ENCODE measurements at places on chromosomes 11 and 22.

- DNase-seq, result no peak
These were observed 18.3 kb downstream of the MS4A6A start for GRCh38 chr11:60164550-60165075.

- DNase-seq, result no peak
These were observed 66.8 kb upstream of the E2F8 start for GRCh38 chr11:19307498-19307897.

DNA sequence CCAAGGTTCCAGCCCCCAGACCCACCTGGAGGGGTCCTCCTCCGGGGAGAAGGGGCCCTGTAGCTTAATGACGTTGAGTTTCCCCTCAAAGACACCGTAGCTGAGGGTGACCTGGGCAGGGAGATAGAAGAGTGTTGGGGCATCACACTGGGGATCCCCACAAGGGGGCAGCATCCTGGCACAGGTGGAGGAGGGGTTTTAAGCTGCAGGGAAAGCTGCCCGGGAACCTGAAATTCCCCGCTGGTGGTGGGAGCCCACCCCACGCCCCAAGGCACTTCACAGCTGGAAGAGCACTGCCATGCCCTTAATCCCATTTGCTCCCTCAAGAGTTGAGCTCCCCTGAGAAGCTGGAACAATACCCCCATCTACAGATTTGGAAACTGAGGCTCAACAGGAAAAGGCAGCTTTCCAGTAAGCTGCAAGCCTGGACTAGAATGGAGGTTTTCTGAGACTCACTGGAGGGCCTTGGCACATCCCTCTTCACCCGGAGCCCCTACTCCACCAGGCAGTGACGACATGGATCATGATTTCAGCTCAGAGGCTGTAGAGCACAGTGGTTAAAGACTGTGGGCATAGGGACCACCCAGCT, 13.7 kb downstream of the MFNG start:
- DNase-seq, result peak; percentile 48

DNA sequence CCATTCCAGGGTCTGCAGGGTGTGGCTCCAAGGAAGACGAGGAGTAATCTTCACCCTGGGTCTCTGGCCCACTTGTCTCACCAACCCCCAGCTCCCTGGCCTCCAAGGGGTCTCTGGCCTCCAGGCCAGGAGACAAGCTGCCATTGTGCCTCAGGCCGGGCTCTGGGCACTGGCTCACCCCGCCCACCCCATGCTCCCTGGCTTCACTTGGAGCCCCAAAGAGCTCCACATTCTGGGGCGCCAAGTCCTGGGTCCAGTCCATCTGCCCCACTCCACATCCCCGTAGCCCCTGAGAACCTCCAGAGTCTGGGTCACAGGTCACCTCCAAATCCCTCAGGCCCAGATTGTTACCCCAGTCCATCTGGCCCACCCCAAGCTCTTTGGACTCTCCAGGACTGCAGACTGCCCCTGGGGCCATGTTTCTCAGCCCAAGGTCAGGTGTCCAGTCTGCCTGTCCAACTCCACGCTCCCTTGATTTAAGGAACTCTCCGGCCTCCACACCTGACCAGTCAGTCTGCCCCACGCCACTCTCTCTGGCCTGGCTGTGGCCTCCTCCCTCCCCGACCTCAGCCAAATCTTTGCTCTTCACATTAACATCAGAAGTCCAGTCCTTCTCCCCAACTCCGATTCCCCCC, 16.2 kb downstream of the TNKS1BP1 start:
- no peak for DNase-seq

DNA sequence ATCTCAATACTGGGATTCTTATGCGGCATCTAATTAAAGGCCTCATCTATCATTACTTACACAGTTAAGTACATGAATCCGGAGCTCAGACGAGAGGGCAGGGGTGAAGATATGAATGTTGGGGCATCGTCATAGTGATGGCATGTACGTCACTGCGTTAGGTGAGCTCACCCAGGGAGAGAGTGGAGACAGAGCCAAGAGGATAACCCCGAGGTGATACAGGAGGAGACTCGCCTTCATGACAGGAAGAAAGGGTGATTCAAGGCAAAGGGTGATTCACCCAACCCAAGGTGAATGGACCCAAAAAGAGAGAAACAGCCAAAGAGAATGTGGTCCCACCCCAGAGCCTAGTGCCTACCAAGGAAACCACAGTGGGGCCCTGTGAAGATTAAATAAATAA, 132.9 kb upstream of the BLID start:
- no peak for DNase-seq

GRCh38 chr11:76614471-76615179, 55.9 kb downstream of the LRRC32 start:
- DNase-seq, result no peak

DNA sequence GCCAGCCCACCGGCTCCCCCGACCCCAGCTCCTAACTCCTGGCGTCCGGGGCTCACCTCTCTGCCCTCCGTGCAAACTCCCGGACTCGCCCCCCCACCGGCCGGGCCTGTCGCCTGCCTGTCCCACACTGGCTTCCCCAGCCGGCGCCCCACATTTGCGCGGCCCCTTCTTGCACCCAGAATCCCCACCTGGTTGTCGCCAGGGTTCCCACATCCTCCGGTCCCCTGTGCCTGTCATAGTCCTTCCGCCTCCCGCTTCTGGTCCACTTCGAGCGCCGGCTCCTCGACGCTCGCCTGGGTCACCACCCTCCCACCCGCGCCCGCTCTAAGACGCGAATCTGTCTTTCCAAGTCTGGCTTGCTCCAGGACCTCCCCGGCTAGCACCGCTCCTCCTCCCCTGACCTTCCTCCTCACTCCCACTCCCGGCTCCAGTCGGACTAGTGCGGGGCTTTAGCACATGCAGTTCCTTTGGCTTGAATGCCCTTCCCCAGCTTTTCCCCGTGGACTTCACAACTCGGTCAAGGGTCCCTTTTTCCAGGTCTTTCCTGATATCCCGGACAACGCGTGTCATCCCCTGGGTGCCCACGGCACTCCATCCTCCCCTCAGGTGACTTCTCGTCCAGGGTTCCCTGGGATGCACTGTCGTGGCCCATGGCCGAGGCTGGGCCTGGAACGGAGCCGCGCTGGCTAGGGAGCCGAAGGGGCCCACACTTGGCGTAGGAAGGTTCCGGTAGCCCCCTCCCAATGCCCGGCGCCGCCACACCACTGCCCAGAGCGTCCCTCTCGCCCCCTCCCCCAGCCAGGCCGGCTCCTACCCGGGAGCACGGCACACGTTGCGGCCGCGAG, 635 bp downstream of the SCARF2 start:
- peak; percentile 6 for DNase-seq

- no peak for DNase-seq
These were observed 12.3 kb upstream of the TXN2 start for GRCh38 chr22:36493690-36494110.

DNA sequence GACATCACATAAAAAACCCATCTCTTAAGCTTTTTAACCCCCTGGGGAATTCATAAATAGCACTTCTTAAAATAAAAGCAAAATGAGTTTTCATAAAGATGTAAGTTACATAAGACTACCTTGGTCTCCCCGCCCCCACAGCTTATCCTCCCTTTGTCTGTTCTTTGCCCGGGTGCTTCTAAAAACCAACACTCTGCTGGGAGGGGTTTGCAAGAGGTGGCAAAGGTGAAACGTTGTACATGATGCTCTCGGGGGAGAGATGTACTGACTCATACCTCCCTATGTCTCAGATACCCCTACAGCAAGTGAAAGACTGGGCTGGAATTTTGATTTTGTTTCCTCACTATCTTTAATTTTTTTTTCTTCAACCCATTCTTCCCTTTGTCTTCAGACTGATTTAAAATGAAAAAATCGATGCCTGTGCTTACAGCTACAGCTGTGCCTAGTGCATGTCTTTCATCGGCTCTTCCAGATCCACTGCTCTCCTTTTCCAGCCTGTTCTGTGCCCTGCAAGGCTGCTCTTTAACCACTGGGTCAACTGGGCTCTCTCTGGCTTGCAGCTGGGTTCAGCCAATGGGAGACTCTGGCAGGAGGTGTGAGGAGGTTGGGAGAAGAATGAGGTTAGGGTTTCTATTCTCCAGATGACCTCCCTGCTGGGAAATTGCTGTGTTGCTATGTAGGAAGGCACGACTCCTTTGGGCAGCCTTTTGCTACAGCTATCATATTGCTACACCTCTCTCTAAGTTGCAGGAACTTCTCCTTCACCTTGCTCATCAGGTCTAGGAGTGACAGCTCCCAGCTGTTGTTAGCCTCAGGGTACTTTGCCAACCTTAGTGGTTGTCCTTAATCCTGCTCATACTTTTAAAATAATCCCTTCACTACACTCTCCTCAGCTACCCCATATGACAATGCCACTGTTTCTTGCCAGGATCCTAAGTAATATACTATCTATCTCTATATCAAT, 266.5 kb downstream of the TENM4 start:
- peak; percentile 17 for DNase-seq

DNA sequence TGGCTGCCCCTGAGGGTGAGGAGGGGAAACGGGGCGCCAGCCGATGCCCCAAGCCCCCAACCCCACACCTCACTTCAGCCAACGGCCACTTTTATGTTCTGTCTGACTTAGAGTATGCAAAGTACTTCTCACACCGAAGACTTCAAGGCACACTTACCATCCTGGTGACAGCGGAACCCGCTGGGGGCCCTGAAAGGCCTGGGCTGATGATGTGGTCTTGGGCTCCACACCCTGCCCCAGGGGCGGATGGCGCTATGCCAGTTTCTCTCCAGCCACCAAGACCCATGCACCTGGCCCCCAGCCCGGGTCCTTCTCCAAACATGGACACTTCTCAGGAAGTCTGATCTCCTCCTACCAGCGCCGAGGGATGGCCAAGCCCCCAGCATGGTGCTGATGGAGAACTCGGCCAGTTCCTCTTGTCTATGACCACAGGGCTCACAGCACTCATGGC, 175.4 kb downstream of the CTTN start:
- no peak for DNase-seq

GRCh38 chr22:38866024-38866398, 6.0 kb downstream of the CBX6 start:
- DNase-seq, result no peak

GRCh38 chr11:15807827-15808226, 548.5 kb downstream of the SOX6 start:
- DNase-seq, result no peak

- no peak for DNase-seq
These were observed 229.6 kb upstream of the BLID start for GRCh38 chr11:122345586-122345985.

GRCh38 chr11:984546-984945, 52.0 kb downstream of the MUC6 start:
- no peak for DNase-seq

DNA sequence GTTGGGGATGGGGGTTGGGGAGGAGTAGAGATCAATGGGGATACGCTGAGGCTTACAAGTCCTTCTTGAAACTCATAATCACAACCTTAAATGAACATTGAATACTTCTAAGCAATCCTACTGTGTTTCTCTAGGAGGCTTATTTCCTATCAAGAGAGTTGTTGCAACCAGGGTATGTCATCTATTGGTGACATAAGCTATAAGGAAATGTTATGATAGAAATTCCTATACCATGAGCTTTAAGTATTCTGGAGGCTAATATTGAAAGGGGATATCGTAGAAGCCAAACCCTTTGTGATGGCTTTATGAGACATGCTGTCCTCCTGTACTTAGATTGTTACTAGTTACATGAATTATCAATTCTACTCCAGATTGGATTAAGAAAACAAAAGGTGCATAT, 72.9 kb downstream of the DKK3 start:
- no peak for DNase-seq

GRCh38 chr11:86592659-86593451, 79.6 kb downstream of the ME3 start:
- DNase-seq, result peak; percentile 98

DNA sequence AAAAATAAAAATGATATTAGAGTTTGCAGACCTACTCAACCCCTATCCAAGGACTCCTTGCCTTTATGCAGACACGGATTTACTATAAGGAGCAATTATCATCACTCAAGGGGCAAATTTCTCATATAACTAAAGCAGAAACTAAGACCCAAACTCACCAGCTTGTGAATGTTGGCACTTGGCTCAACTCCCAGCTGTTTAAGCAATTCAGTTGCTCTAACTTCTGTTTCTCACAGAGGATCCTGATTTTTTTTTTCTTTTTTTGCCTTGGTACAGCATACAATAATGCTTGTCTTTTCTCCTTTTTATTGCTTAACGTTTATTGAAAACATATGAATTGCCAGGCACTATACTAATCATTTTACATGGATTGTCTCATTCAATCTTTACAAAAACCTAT, 9.6 kb upstream of the CBLIF start:
- no peak for DNase-seq

Measured in ACHN (cell line).